ENCODE measurements at places on chromosomes 3 and 15. TPM values are rescaled to one million over a fixed set of nuclear protein-coding genes. Genes with fewer than 3 reads are reported as not detected.
A peak's percentile ranks its signal among the peaks of the same experiment; 100 is the strongest.

DNA sequence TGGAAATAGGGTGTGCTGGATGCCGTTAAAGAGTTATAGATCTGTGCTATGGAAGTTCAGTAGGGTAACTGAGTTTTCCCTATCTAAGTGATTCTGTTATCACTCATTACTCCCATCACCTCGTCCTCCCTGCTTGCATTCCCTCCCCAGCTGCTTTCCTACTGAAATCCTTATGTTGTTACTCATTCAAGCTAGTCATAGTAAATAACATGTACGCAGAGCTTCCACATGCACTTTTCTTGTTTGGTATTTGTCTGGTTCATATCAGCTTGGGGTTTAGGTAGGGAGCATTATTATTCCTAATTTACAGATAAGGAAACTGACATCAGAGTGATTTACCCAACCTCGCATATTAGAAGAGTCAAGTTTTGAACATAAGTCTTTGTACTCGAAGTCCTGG, 135.1 kb downstream of the HCN4 start:
- no peak for DNase-seq
- H3K27ac ChIP-seq = no peak overlapping the region
- H3K4me3 ChIP-seq = no peak overlapping the region
- H3K4me1 ChIP-seq = peaks cover 11% of the 10 kb centered on the region
- peaks cover 19% of the 10 kb centered on the region for H3K36me3 ChIP-seq
- H3K27me3 ChIP-seq = no peaks in the 10 kb centered on the region

DNA sequence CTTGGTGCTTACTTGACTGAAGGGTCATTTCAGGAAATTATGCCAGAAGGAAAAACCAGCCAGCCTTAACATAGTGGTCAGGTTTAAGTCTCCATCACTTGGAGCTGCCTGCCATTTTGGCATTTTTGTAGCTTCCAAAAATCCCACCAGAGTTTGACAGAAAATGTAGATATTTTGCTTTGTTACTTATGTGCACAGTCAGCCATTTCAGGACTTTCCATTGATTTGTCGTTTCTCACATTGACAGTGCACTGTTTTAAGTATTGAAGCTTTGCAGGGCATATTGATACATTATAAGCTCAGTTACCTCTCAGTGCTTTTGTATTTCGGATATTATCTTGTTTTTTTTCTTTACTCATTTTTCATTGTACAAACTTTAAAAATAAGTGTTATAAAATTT, 89.0 kb upstream of the ANKRD34C start:
- DNase-seq = no peak
- H3K36me3 ChIP-seq = no peaks in the 10 kb centered on the region
- H3K4me1 ChIP-seq = no peaks in the 10 kb centered on the region
- H3K27me3 ChIP-seq = no peaks in the 10 kb centered on the region
- H3K4me3 ChIP-seq = no peak overlapping the region
- peak overlapping the region; percentile 95 for H3K27ac ChIP-seq

- H3K36me3 ChIP-seq = no peaks in the 10 kb centered on the region
- DNase-seq = no peak
- no peaks in the 10 kb centered on the region for H3K27me3 ChIP-seq
- H3K4me1 ChIP-seq = no peaks in the 10 kb centered on the region
- no peak overlapping the region for H3K4me3 ChIP-seq
Observed at GRCh38 chr3:138389144-138389601, 40.8 kb downstream of the MRAS start.

The HRG gene
- not detected for total RNA-seq

The SERPINI2 gene
- 0.45 TPM for total RNA-seq

All from endodermal cell (in vitro differentiated cells).